Erythroblast (primary cell): ENCODE measurements at places on chromosomes 3 and 15.

- DNase-seq = peak; percentile 60
These were observed 51.0 kb downstream of the ZDHHC19 start for GRCh38 chr3:196159952-196160804.

- DNase-seq = no peak
These were observed 141.6 kb downstream of the ECT2 start for GRCh38 chr3:172892158-172892557.

DNA sequence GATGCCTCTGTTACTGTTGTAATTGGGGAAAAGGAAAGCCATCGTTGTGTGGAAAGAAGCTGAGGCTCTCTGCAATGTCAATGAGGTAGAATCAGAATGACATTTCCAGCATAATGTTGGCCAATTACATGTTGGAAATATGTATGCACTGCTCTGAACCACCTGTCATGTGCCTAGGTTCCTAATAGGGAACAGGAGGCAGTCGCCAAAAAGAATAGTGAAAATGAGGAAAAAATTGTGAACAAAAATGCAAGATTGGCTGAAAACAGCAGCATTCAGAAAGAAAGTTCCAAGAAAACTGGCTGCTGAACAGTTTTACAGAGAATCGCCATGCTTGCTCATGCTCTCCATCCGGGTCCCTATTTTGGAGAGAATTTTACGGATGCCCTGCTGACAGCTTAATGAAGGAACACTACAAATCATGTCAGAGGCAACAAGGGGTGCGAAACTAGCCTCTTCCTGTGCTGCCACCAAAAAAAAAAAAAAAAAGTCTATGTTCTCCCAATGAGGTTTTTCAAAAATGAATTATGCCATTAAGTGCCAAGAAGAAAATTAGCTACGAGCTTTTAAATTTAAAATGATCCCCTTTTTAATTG, 305.9 kb upstream of the ARRDC4 start:
- no peak for DNase-seq

GRCh38 chr3:16460886-16461285, 52.6 kb downstream of the RFTN1 start:
- DNase-seq = no peak

DNA sequence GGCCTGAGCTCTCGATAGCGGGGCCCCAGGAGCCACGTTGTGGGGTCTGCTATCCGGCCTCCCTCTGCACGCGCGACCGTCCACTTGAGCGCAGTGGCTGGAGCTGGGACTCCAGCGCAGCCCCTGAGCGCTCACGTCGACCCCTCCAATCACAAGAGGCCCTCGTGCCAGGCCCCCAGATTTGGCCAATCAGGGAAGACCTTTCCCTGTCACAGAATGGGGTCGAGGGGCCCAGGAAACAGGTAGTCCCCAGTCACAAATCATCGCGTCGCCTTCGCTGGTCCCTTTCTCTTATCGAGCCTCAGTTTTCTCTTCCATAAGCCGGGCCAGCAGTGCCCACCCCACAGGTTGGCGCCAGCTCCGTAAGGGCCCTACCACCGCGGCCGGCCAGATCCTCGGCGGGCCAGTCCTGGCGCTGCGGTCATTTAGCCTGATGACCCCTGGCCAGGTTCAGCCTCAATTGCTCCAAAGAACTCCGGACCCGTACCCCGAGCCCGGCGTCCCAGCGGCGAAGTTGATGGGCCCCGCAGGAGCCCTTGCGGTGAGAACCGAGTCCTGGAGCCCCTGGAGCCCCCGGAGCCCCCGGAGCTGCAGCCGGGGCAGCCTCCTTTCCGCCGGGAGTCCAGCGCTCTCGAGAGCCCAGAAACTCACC, 435 bp downstream of the ALDH1L1 start:
- DNase-seq = no peak

GRCh38 chr3:131109156-131109555, 82.5 kb downstream of the NEK11 start:
- DNase-seq = no peak
